ENCODE measurements at places on chromosomes 2 and 18.

GRCh38 chr2:70714141-70714905 lies 53.7 kb downstream of the ADD2 start:
- no peak for DNase-seq

DNA sequence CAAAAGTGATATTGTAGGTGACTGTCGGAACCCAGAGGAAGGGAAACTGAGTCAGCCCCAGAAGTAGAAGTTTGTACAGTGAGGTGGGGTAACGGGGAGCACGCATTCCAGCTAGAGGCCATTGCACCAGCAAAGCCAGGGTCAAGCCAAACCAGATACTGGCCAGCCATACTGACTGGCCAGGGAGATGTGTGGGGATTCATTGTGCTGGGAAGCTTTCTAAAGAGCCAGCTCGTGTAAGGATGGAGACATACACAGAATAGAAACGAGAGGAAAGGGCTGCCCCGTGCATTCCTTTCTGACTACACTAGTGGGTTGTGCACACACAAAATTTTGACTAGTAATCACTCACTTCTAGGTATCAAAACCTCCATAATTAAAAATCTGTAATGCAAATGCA lies 175.3 kb upstream of the PID1 start:
- no peak for DNase-seq

- no peak for DNase-seq
Measured at GRCh38 chr2:29447513-29447912, 332.3 kb downstream of the CLIP4 start.

GRCh38 chr2:232028071-232028470 lies 66.6 kb downstream of the DIS3L2 start:
- DNase-seq, result no peak

DNA sequence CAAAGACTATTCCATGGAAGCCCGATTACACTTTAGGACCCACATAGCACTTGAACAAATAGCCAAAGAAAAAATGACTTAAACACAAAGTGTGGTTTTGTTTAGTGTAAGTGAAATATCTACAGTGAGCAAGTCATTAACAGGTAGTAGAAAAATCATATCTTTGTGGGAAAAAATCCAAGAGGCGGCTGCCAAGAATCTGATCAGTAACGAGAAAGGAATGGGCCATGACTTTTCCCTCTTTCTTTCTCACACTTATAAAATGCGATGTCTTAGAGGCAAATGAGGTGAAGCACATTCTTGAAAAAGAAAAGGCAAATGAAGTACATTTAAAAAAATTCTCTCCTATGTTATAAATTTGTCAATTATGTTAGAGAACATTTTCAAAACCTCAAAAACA lies 12.9 kb upstream of the GEMIN6 start:
- DNase-seq, result no peak

- DNase-seq, result no peak
Measured at GRCh38 chr2:129769185-129769991, 210.1 kb upstream of the RAB6C start.

GRCh38 chr2:11069566-11070185 lies 85.6 kb upstream of the SLC66A3 start:
- no peak for DNase-seq

DNA sequence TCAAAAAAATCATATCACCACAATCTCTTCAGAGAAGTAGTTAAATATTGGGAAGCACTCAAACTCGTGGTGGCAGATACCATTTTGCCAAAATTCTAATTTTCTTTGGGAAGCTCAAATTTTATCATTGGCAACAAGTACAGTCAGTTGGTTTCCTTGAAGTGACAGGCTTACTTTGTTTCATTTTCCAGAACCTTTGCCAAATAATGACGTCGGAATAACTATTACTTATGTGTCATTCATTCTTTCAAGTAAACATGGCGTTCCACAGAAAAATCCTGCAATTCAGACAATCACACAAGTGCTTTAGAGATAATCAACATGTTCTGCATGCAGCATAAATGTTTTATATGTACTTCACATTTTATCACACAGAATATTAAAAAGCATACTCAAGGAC lies 5.4 kb downstream of the TTLL4 start:
- DNase-seq, result no peak

DNA sequence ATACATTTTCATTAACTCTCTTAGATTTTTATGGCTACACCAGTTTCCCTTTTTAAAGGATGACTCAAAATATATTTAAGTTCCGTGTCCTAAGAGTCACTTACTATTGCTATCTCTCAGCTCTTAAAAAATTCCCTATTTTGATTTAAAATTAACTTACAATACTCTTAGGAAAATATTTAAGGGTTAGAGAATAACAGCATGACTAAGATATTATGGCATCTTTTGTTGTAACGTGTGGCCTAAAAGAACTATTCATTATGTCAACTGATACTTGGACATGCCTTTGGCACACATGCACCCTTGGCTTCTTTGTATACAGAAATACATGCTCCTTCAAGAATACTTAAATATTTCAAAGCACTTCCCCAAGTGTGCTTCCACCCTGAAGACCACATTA lies 42.3 kb downstream of the SCN3A start:
- DNase-seq, result no peak

GRCh38 chr2:240358080-240358479 lies 77.4 kb upstream of the GPC1 start:
- no peak for DNase-seq

DNA sequence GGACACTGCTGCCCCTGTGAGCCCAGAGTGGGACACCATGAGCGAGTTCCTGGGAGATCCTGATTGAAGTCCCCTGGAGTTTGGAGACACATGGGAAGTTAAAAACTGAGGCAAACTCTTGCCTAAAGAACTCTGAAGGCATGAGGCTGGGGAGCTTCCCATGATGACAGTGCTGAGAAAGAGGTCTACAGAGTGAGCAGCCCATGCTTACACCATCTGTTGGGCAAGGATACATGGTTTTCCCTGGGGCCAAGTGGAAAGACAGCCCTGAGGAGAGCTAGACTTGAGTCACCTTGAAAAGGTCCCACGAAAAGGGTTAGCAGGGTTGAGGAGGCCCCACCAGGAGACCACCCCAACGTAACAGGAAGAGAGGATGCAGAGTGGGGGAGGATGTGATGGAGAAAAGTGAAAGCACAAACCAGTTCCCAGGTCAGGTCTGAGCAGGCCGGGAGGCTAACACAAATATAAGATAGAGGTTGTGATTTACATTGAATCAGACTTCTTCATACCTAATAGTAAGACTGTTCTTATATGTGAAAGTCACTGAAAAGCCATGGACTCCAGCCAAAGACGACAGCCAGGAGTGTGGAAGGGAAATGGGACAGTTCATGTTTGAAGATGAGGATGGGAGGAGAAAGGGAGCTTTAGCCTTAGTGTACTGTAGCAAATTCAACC lies 13.5 kb upstream of the FEZ2 start:
- no peak for DNase-seq

GRCh38 chr2:20567159-20567925 lies 83.6 kb downstream of the HS1BP3 start:
- no peak for DNase-seq

GRCh38 chr2:152790883-152791282 lies 72.5 kb downstream of the ARL6IP6 start:
- no peak for DNase-seq

GRCh38 chr2:144678736-144679135 lies 158.8 kb upstream of the ZEB2 start:
- no peak for DNase-seq

- no peak for DNase-seq
Measured at GRCh38 chr2:162058973-162059668, 14.9 kb downstream of the DPP4 start.

DNA sequence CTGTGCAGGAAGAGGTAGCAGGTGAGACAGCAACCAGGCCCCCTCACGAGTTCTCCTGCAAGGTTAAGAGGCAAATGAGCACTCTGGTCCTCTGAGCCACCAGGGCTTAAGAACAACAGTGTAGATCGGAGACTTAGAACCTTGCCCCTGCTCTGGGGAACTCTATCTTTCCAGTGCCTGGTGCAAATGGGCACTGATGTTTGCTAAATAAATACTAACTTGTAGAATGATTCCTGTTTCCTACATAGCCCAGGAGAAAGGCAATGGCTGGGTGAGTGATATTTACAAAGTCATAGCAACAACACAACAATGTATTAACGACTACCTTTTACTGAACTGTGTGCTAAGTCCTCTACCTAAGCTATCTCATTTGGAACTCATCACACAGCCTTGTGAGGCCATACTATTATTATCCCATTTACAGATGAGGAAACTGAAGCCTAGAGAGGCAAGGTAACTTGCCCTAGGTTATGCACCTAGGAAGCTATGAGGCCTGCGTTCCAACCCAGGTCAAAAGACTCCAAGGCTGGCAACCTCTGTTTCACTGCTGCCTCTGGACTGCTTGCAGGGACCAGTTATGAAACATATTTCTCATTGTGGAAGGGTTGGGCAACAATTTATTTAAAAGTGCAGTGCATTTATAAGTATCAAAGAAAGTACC lies 4.3 kb downstream of the ATP8B1 start:
- no peak for DNase-seq

DNA sequence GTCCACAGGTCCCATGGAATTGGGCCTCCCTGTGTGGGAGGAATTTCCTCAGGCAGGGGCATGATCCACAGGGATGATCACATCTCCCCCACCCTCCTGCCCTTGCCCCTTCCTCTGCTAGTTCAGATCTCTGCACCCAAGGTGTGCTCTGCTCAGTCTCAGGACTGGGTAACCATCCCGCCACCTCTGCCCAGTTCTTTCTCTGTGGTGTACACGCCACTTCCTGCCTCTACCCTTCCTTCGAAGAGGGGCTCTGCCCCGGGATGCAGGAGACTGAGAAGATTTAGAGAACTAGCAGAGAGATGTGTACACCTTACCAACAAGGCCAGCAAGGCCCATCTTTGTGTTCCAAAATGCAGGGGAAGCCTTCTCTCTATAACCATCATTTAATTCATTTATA lies 160.4 kb downstream of the CELF4 start:
- no peak for DNase-seq

DNA sequence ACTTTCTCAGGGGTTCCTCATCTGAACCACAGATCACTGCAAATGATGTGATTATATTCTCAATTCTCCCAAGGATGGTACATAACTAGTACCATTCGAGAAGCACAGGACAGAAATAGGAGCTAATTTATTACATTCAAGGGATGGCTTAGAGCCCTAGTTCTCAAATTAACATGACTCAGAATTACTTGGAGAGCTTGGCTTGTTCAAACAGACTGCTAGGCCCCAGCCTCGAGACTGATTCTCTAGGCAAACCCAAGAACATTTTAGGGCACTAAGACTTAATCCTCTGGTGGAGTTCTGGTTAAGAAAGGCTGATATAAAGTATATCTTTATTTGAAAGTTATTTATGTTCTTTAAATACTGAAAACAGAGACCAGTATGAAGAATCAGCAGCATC lies 35.8 kb downstream of the HIBCH start:
- no peak for DNase-seq

GRCh38 chr2:179096090-179096489 lies 46.2 kb upstream of the CCDC141 start:
- no peak for DNase-seq

DNA sequence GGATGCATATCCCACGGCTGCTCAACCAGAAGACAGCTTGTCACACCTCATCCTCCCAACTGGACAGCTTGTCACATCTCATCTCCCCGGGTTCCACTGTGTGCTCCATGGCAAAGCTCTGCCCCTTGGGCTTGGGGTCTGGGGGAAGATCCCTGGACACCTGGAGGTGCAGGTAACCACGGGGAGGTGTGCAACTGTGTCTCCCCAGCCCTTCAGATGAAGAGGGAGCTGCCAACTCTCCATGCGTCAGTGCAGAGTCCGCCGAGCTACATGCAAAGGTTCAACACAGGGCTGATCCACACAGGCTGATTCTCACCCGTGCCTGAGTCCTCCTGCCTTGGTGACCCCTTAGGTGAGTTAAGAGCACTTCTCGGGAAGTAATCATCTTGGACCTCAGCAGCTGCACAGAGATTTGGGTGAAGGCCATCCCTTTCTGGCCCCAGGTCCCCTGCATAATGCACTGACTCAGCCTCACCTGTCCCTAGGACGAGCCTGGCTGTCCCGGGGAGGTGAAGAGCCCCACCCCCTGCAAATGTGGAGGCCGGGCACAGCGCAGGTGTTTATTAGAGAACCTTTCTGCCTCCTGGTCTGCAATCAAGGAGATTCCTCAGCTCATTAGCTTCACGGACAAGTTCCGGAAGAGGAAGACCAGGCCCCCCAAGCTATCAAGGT lies 157.9 kb downstream of the PXDN start:
- DNase-seq, result no peak

DNA sequence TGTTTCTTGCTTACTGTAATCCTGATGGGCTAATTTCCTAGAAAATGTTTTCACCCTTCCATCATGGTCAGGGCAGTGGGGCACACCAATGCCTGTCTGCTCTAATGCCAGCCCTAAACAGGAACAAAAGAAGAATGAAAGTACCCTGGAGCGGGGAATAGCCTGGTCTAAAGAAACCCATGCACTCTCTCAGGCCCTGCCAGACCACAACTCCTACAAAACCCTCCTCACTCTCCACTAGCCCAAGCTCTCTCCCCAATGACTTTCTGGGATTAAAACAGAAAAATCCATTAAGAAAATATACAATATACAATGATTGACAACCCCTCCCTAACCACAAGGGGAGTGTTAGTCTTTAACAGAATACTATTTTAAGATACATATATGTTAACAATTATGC lies 67.6 kb downstream of the AAK1 start:
- DNase-seq, result no peak

- DNase-seq, result no peak
Measured at GRCh38 chr18:38444971-38445803, 879.6 kb upstream of the CELF4 start.

DNA sequence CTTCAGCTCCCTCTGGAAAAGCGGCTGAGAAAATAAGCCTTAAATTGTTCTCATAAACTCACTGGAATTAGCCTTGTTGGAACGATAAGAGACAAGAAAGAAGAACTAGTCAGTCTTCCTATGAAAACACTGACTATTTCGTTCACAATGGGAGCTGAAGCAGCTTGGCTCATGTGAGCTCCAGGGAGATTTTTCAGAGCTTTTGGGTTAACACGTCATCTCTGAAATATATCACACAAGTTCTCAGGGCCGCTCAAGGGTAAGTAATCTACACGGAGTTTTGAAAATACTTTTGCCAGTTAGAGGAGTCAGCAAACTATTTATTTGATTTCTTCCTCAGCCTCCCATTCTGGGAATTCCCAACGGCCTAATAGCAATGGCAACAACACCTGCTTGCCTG lies 316.2 kb upstream of the MGAT5 start:
- DNase-seq, result no peak

DNA sequence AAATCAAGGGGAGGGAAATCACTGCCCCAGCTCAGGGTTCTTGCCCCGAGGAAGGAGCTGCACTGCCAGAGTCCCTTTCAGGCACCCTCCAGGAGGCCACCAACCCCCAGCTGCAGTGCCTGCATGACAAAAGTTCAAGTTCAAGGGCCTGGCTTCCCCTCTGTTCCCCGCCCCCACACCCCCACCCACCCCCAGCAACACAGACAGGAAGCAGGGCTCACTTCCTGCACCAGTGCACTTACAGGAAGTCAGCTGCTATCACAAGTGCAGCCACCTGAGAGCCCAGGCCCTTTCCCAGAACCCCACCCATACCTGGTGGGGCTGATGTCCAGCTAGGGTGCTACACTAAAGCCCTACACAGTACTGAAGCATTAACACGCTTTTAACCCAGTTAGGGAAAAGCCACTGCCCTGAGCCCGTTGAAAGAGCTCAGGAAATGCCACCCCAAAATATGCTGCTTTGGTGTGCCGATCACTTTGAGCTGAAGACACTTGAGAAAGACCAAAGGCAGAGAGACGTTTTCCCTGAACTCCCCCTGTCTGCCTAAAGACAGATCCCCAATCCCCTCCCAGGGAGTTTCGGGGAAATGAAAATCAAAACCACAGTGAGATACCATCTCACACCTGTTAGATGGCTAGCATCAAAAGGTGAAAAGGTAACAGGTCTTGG lies 109.9 kb upstream of the CAB39 start:
- DNase-seq, result no peak

- DNase-seq, result no peak
Measured at GRCh38 chr2:24592441-24593100, 101.5 kb downstream of the NCOA1 start.

Data from head of caudate nucleus (tissue), 42 donors.